Astrocyte (in vitro differentiated cells and primary cell): ENCODE measurements at places on chromosomes 12 and 14.

DNA sequence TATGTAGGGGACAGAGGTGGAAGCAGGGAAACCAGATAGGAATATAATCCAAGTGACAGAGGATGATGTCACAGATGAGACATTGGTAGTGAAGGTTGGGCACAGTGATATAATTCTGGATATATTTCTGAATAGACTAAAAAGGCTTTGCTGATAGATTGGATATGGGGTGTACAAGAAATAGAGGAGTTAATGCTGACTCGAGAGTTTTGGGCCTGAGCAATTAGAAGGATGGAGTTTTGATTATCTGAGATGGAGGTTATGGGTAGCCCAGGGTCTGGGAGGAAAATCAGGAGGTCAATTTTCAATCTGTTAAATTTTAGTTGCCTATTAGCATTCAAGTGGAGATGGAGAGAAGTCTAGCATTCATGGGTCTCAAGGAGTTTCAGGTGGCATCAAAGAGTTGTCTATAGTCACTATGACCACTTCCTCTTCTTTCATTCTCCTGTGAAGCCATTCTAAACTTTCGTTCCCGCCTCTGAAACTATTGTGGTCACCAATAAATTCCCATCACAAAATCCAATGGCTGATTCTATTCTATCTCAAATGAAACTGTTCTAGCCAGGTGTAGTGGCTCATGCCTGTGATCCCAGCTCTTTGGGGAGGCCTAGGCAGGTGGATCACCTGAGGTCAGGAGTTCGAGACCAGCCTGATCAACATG, 10.6 kb upstream of the ANO6 start:
- DNase-seq = no peak

GRCh38 chr12:56229916-56230431, at the start of gene SLC39A5:
Gene SLC39A5 (plus strand): TSS chr12:56230051. CDS start chr12:56231275, 1,224 bp downstream.
- DNase-seq = no peak

DNA sequence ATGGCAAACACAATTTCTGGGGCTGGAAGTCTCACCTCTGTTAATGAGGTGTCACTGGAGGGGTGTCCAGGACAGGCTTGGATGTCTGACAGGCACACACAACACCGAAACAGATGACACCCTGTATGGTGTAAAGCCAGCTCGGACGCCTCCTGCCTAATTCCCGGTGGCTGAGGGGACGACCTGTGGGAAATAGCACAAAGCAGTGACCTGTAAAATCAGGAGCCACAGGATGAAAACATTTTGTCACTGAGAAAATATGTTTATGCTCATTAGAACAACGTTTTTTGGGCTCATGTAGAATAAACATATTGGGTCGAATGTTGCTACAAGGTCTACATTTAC, 285.0 kb upstream of the RTL1 start:
- no peak for DNase-seq

DNA sequence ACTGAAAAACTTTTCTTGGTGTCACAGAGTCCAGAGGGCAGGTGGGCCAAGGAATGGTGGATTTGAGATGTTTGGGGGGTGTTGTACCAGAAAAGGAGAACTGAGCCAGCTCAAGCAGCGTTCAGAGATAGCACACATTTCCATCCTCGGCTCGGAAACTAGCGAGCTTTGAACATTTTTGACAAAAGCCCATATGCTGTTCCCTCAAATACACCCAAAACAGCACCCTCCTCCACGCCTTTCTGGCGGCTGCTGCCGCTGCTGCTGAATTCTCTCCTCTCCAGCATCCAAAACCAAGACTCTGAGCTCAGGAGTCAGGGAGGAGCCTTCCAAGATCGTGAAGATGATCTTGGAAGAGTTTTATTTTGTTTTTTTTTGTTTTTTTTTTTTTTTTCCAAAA, 961 bp downstream of the SRRM4 start:
- no peak for DNase-seq

- no peak for DNase-seq
Observed at GRCh38 chr12:58765653-58766512, 154.4 kb downstream of the LRIG3 start.

- DNase-seq = no peak
Observed at GRCh38 chr12:116159593-116160200, 117.8 kb downstream of the MED13L start.

- DNase-seq = peak; percentile 80
Observed at GRCh38 chr14:50062438-50063085, 53.8 kb downstream of the VCPKMT start.

DNA sequence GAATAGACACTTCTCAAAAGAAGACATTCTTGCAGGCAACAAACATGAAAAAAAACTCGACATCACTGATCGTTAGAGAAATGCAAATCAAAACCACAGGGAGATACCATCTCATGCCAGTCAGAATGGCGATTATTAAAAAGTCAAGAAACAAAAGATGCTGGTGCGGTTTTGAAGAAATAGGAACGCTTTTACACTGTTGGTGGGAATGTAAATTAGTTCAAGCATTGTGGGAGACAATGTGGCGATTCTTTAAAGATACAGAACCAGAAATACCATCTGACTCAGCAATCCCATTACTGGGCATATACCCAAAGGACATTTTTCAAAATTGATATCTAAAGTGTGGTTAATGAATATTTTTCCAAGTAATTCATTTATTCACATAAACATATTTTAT, 39.6 kb upstream of the LIN7A start:
- DNase-seq = peak; percentile 63

GRCh38 chr12:24206621-24207020, 257.2 kb upstream of the SOX5 start:
- DNase-seq = no peak

DNA sequence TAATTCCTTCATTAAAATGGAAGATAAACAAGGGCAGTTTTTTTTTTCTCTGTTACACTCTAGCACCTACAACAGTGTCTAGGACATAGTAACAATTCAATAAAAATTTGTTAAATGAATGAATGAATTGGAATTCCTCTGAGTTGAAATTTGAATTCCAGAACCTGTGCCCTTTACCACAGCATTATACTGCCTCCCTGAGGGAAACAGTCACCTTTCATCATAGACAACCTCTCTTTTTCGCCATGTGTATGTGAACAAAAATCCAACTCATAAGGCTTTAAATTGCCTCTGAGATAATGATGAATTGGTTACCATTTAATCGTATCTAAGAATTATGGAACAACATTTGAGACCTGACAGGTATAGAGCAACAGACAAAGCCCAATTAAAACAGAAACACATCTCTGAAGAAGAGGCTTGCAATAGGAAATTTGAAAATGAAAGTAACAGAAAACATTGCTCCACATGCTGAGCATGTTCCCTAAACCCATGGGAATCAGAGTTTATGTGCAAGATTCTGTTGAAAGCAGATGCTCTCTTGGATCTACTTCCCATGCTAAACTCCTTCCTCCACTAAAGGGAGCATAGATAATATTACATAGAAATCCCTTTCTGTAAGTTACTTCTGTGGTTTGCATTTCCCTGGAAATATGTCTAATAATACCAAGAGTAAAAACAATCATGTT, 657.8 kb downstream of the GALC start:
- DNase-seq = no peak

DNA sequence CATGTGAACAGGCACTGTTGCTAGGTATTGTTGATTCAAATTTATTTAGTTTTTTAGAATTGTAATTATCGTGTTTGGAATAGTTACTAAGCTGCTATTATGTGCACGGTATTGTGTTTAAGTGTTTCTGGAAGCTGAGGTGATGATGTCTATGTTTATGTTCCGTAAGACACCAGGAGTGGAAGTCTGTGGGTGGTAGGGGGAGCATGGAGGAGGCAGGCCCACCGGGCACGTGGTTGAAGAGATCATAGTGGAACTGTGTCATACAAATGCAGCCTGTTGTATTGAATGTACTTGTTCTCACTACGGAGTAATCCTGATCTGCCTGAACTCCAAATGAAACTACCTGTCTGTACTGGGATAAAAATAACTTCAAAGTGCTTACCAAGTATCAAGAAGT, 36.1 kb upstream of the STXBP6 start:
- no peak for DNase-seq

GRCh38 chr12:115404761-115405470, 720.9 kb upstream of the TBX3 start:
- peak; percentile 94 for DNase-seq

- DNase-seq = no peak
Observed at GRCh38 chr12:2616763-2617162, 178.0 kb upstream of the FKBP4 start.

GRCh38 chr14:99734406-99735051, 50.4 kb downstream of the CYP46A1 start:
- DNase-seq = no peak

- no peak for DNase-seq
Observed at GRCh38 chr14:101518611-101519473, 42.5 kb upstream of the DIO3 start.

DNA sequence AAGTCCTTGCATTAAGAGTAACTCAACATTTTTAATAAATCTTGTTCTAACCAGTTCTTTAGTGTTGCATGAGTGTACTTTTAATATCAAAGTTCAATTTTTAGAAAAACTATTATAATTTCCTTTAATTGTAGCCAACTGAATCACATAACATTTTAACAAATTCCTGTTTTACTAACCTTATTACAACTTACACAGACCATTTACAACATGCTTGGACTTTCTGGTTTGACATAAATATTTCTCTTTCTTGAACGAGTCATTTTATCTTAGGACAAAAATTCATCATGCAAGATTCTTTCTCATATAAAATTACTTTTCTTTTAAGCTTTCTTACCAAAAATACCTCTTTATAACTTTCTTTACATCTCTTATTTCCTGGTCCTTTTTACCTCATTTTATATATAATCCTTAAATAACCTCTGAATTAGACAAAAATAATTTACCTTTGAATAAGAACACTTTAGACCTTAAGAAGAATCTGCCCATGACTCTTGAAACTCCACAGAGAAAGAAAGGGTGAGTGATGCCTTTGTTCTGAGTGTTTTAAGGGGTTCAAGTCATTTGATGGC, 3.9 kb downstream of the SLCO1A2 start:
- DNase-seq = peak; percentile 2

GRCh38 chr12:94987076-94987669, 16.3 kb downstream of the NDUFA12 start:
- no peak for DNase-seq

DNA sequence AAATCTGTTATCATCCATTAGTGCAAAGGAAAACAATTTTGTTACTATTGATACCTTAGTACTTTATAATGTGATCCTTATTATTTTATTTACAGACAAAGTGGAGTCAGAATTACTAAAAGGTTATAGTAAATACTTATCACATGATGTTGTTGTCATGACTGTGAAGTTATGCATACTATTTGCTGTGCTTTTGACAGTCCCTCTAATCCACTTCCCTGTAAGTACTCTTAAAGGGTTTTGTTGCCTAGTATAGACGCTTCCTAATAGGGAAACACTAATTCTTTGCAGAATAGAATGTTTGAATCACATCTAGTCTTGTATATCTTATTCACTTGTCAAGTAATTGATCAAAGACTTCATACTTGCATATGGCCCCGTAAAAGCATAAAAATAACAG, 69.4 kb downstream of the SLC38A6 start:
- DNase-seq = no peak

GRCh38 chr12:89768586-89769482, 60.2 kb upstream of the ATP2B1 start:
- DNase-seq = peak; percentile 86

- no peak for DNase-seq
Observed at GRCh38 chr14:55288439-55288838, 17.2 kb downstream of the FBXO34 start.

DNA sequence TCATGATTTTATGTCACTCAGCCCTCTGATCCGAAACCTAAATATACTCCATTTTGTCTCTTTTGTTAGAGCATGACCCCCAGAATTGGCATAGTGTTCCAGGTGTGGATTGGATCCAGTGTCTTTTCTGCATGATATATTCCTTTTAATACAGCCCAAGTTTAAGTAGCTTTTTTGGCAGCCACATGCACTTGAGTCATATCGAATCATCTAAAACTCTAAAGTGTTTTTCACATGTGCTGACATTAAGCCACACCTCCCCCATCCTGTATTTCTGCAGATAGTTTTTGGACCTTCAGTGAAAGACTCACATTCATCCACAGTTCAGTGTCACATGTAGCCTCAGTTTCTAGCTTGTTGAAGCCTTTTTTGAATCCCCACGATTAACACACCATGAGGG, 30.6 kb downstream of the BORCS5 start:
- peak; percentile 68 for DNase-seq

DNA sequence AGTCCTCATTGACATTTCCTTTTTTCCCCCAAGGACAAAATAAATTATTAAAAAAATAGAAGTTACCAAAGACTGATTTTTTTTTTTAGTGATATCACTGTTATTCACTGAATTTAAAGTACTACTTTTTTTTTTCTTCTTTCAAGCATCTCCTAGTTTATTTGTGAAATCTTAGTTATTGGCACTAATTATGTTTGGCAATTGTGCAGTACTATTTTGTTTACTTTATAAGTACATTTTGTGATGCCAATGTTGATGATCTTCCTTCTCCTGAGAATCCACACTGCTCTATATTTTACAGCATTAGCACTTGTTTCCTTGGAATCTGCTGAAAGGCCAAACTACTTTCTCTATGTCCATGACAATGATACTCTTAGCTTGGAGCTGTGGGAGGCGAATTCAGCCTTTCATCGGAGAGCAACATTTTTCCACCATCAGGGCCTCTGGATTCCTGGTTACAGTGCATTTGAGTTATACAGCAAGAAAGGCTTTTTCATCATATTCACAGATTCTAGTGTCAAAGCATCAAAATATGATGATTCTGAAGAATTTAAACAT, 123.8 kb upstream of the PTPRQ start:
- no peak for DNase-seq

DNA sequence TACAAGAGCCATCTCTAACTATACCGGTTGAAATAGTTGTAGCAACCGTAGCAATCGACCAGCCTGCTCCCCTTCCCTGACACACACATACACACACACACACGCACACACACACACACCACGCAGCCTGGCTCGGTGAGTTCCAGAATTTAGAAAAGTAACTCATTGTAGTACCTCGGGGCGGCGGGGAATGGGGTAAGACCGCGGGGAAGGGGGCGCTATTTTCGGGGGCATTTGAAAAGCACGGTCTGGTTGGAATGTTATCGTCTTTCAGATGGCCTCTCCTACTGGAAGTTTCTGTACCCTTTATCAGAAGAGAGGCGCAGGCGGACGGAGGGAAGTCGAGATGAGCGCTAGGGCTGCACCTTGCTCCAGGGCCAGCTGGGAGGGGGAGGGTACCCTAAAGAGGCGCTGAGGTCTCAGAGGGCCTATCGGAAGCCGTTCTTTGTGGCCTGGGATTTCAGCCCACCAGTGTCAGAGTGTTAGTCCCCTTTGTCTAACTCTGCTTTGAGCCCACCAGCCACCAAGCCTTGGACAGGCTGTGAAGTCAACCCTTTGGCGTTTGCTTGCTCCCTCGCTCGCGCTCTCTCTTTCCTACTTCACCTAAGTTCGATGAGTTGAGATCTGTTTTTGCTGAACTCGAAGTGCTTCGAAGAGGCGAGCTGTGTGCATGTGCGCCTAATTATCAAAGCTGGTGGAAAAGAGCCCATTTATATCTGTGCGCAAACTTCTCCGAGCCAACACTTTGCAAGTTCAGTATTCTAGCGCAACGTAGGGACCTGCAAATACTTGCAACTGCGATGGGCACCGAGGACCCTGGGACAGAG, 837 bp downstream of the COL2A1 start:
- no peak for DNase-seq
